Effector memory CD4-positive, alpha-beta T cell (primary cell): ENCODE measurements at places on chromosomes 13 and 19.

GRCh38 chr13:80903911-80904310 is 563.0 kb upstream of the SPRY2 start:
- no peak for DNase-seq

DNA sequence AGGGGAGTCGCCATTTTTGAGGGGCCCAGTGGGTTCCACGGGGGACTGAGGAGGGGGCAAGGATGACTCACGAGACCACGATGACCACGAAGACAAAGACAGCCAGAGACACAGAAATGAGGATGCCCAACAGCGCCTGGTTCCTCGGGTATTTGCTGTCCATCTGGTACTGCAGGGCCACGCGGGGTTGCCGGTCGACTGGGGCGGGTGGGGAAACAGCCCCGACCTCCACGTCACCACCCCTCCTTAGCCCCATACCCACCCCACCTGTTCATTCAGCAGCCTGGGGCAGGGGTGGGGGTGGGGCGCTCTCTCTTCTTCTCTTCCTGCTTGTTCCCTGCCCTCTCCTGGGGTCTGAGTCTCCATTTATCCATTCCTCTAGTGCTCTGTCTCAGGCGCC is 8.6 kb downstream of the IZUMO2 start:
- DNase-seq, result no peak

- no peak for DNase-seq
These were observed 447.2 kb downstream of the RFC3 start for GRCh38 chr13:34265046-34265679.

- no peak for DNase-seq
These were observed 22.5 kb downstream of the PABPC3 start for GRCh38 chr13:25118378-25118905.

GRCh38 chr19:2923510-2923909 is 21.3 kb downstream of the ZNF77 start:
- no peak for DNase-seq

GRCh38 chr13:75636436-75637180 is 478 bp downstream of the LMO7 start:
- peak; percentile 3 for DNase-seq

- peak; percentile 70 for DNase-seq
These were observed 1.1 kb downstream of the ISYNA1 start for GRCh38 chr19:18436671-18437490.

- no peak for DNase-seq
These were observed 55.8 kb downstream of the MTMR6 start for GRCh38 chr13:25231517-25231916.

GRCh38 chr19:56603829-56604228 is 8.7 kb downstream of the ZNF71 start:
- DNase-seq, result no peak
